ENCODE measurements at places on chromosomes 11 and 22.

GRCh38 chr11:107924306-107924705 is 3.9 kb upstream of the RAB39A start:
- DNase-seq: no peak

DNA sequence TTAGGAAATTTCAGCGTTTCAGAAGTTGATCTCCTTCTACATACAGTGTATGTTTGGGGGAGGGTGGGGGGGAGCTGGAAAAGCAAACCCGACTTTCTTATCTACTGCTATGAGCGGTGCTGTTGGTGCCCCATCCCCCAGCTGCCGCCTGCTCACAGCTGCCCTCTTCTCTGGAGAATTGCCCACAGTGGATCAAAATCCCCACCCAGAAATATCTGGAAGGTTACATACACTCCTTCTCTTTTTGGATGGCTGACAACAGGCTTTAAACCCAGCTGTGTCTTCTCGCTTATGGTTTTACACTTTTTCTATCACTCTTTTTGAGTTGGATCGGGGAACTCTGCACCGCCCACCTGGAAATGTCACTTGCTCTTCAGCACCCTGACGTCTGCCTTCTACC is 56.4 kb downstream of the DHCR7 start:
- no peak for DNase-seq

DNA sequence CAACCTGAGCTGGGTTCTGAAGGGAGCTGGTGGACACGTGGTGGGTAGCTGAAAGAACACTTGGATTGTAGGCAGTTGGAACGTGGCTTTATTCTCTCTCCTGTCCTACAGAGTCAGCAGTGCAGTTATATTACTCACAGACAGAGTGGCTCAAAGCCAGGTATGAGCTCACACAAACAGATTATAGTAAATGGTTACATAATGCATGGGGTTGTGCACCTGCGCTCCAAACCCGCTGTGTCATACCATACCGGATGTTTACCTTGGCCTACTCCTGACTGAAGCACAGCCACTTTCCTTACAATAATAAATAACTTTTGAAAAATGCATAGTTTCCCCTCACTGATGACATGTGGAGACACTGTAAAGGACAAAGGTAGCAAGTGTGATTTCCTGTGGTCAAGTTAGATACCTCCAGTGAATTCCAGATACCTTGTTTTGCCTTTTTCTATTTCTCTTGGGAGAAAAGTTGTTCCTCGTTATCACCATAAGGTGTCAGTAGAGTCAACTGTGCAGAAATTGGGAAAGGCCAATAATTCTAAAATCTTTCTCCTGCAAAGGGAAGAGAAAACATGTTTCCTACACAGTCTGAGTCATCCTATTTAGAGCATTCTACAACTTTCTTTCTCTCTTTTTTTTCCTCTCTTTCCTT is 13.5 kb downstream of the MS4A6A start:
- no peak for DNase-seq

GRCh38 chr22:37533995-37534394 is 14.8 kb upstream of the CARD10 start:
- no peak for DNase-seq

- no peak for DNase-seq
Measured at GRCh38 chr22:23533328-23533762, 46.7 kb downstream of the IGLL1 start.

- DNase-seq: no peak
Measured at GRCh38 chr11:121540627-121541026, 87.9 kb upstream of the SORL1-AS1 start.

- no peak for DNase-seq
Measured at GRCh38 chr11:85766721-85767161, 44.2 kb downstream of the SYTL2 start.

- no peak for DNase-seq
Measured at GRCh38 chr11:117090111-117090706, 8.0 kb downstream of the SIK3 start.

DNA sequence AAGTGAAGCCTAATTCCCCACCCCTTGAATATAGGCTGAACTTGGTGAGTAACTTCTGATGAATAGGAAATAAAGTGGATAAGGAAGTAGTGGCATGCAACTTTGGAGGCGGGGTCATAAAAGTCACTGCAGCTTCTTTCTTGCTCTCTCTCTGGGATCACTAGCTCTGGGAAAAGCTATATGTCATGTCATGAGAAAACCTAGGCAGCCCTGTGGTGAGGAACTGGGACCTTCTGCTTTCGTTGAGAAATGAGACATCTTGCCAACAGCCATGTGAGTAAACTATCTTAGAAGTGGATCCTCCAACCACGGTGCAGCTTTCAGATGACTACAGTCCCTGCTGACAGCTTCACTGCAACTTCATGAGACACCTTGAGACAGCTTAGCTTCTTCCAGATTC is 15.7 kb downstream of the ZNF214 start:
- no peak for DNase-seq

- DNase-seq: no peak
Measured at GRCh38 chr11:14974515-14975251, 2.5 kb upstream of the CALCA start.

- no peak for DNase-seq
Measured at GRCh38 chr22:24146791-24147353, 34.4 kb upstream of the SUSD2 start.

- no peak for DNase-seq
Measured at GRCh38 chr11:22922672-22923071, 62.4 kb upstream of the CCDC179 start.

GRCh38 chr22:47618180-47619010 is 855.9 kb downstream of the TBC1D22A start:
- no peak for DNase-seq

- no peak for DNase-seq
Measured at GRCh38 chr11:119202554-119202953, 3.6 kb upstream of the CBL start.

GRCh38 chr11:59706518-59707285 is 6.9 kb downstream of the OR10V1 start:
- no peak for DNase-seq

DNA sequence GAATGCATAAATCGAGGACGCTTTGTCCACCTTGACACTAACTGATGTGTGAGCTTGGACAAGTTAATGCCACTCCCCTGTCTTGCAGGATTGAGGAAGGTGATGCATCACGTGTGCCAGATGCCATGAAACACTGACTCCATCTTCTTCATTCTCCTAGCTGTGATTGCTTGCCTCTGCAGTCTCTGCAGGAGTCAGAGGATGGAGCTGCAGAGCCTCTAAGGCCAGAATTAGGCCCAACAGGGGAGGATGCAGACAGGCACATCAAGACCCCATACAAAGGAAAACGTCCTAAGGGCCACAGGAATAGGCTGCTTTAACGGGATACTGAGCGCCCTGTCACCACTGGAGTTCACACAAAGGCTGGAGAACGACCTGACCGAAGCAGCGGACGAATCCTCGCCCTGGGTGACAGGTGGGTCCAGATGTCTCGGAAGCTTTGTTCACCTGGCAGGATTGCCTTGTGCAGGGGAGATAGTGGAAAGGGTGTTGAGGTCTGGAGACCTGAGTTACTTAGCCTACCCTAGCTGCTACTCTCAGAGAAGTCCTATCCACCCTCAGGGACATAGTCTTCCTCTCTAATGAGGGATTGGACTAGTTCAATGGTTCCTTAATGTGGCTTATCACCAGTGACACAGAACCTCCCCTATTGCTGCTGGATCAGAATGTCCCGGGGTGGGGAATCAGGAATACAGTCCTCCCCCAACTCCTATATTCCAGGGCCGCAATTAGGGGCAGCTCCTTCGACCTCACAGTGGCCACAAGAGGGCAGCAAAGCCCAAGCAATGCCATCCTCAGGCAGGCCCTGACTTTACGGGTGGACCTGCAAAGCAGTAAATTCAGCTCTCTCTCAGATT is 32.4 kb downstream of the DBX1 start:
- DNase-seq: peak; percentile 85

- no peak for DNase-seq
Measured at GRCh38 chr11:95132956-95133355, 43.3 kb downstream of the ENDOD1 start.

DNA sequence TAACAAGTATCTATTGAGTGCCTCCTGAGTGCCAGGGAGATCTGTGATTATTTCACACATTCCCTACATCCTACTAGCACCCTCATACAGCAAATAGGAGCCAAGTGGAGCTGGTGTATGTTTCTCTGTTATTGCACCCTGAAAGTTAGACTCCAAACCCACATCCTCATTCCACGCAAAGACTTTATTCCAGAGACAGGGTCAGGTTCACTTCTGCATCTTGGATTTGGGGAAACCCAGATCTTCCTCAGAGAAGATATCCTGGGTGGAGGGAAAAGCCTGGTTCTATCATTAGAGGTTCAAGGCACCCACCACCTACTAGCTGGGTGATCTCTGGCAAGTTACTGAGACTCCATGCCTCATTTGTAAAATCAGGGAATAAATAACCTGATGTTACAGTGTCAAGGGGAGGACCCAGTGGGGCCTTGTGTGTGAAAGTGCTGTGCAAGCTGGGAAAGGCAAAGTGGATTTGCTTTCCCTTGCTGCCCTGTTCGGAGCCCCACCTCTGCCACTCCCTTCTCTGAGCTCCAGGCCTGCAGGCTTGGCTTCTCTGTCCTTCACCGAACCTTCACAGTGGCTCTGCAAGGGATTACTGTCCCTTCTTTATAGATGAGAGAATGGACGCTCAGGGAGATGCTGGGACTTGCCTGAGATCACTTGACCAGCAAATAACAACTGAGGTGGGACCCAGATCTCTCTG is 991 bp upstream of the SLCO2B1 start:
- no peak for DNase-seq

DNA sequence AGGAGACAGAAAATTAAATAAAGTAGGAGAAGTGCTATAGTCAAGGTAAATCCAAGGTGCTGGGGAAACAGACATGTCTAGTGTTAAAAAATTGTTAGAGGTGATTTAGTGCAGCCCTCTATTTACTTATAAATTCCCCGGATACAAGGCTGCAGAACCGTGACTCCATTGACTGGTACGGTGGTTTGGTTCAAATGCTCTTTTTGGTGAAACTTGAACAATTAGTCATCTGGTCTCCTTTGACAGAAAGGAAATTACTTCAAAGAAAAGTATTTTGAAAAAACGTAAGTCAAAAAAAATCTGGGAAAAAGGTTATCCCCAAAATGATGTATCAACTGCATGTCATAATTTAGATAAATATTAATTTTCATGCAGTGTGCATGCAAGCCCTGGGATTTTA is 399.2 kb downstream of the CNTN5 start:
- no peak for DNase-seq

GRCh38 chr22:27596133-27596870 is 205.3 kb downstream of the MN1 start:
- no peak for DNase-seq

GRCh38 chr11:72232260-72233055 is 7.9 kb downstream of the INPPL1 start:
- no peak for DNase-seq

GRCh38 chr11:122917311-122917710 is 34.8 kb downstream of the JHY start:
- DNase-seq: no peak

- no peak for DNase-seq
Measured at GRCh38 chr11:39678996-39679395, 1780.5 kb downstream of the LRRC4C start.

- no peak for DNase-seq
Measured at GRCh38 chr11:32388871-32389770, 46.2 kb downstream of the WT1 start.

All from midbrain (tissue), 1 donor.